CD4-positive, alpha-beta T cell treated with Interleukin-17A for 4 hours (primary cell): ENCODE measurements at places on chromosomes 11 and 22.

- no peak for DNase-seq
Observed at GRCh38 chr11:75635066-75635862, 33.6 kb downstream of the MAP6 start.

GRCh38 chr11:8785457-8785856, 102.9 kb downstream of the RPL27A start:
- no peak for DNase-seq

DNA sequence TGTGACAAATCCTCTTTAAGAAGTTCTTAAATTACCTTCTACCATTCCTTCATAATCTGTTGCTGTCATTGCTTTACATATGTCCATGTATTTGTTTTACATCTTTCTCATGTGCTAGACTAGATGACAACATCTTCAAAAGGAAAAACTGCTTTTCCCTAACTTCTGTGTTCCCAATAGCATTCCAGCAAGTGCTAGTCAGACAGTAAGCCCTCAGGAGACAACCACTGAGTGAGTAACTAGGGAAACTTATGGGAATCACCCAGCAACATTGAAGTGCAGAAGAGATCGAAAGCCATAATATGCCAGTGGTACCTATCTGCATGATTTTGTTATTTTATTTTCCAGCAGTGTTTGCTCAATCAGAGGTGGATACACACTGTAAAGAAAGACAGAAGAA, 889.7 kb upstream of the API5 start:
- DNase-seq = no peak

DNA sequence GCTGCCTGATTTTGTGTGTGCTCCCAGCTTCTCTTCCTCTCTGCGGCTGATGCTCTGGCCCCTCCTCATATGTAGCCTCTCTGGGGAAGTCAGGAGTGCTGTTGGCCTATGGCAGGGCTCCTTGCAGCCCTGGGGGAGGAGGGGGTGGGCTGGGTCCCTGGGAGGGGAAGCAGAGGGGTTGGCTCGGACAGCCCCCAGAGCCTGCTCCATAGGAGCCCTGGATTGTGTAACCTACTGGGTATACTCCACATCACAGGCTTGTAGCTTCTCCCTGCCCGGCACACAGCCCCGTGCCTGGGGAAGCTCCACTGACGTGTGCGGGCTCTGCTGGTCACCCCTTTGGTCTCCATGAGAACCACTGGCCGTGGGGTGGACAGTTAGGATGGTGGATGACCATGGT, 113.8 kb downstream of the ST3GAL4 start:
- DNase-seq = no peak

DNA sequence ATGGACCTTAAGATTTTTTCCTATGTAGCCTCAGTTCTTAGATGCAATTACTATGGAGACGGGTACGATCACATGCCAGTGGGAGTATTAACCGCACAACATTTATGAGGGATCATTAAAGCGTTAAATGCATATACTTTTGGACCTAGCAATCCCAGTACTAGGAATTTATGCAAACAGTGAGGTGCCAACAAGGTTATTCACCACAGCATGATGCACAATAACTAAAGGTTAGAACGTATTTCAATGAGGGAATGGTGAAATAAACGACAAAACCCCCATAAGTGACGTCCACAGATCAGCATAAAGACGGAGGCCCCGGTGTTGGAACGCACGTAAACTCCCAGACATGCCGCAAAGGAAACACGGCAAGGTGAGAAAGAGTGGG, 539 bp downstream of the SIRT3 start:
- peak; percentile 64 for DNase-seq

DNA sequence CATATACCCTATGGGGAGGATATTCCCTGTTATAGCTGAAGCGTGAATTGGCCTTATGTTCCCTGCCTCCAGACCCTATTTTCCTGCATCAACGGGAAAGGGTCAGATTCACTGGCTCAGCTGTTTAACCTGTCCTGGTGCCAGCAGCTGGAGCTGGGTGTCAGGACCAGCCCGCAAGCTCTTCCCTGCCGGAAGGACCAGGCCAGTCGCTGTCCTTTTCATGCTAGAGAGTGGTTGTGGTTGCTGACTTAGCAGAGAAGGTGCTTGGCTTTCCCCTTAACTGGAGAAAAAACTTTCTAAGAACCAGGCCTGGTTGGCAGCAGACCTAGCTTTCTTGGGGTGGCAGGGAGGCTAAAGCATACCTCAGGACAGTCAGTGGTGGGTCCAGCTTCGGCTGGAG, 5.2 kb upstream of the SREBF2 start:
- DNase-seq = no peak

GRCh38 chr11:94295534-94295933, 8.8 kb upstream of the IZUMO1R start:
- no peak for DNase-seq

DNA sequence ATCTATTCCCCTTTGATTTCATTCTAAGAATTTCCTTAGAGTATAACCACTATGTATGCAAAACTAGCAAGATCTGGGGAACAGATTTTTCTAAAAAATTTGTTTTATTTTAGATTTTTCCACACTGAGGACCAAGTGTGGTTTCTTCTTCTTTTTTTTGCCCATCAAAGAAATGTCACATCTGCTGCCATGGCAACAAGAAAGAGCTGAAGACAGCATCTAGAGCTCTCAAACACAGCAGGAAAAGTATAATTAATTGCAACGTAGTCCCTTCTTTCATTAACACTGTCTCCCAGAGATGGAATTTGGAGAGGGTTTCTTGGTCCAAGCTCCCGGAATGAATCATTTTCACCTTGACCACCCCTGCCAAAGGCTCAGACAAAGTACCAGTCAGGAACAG, 256.7 kb upstream of the CCDC90B start:
- no peak for DNase-seq

- no peak for DNase-seq
Observed at GRCh38 chr22:34878171-34878570, 187.8 kb upstream of the ISX start.

- no peak for DNase-seq
Observed at GRCh38 chr11:45615182-45615792, 50.1 kb downstream of the CHST1 start.

DNA sequence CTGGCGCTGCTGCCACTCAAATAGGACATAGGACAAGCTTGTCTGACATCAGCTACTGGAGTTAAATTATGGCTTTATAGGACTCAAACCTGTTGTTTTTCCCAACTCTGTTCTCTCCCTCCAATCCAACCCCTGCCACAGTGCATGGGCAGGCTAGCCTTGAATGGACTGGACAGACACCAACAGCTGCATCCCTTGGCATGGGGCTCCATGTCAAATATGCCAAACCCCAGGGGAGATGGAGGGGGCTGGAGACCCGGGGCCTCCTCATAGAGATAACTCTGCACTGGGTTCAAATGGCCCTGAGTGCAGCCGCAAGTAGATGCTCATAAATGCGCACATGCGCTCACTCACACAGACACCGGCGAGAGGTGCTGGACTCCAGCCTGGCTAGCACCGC, 28.9 kb downstream of the CD5 start:
- DNase-seq = no peak

- no peak for DNase-seq
Observed at GRCh38 chr11:95659088-95659487, 130.5 kb downstream of the FAM76B start.

- no peak for DNase-seq
Observed at GRCh38 chr11:124297921-124298320, 15.8 kb downstream of the OR8D1 start.

- no peak for DNase-seq
Observed at GRCh38 chr11:63616953-63617352, 2.7 kb upstream of the PLAAT3 start.

GRCh38 chr11:44335052-44335760, 25.3 kb upstream of the ALX4 start:
- DNase-seq = no peak

GRCh38 chr11:116697011-116697410, 75.8 kb downstream of the BUD13 start:
- no peak for DNase-seq

- DNase-seq = no peak
Observed at GRCh38 chr11:124754309-124754708, 2.3 kb upstream of the VSIG2 start.

DNA sequence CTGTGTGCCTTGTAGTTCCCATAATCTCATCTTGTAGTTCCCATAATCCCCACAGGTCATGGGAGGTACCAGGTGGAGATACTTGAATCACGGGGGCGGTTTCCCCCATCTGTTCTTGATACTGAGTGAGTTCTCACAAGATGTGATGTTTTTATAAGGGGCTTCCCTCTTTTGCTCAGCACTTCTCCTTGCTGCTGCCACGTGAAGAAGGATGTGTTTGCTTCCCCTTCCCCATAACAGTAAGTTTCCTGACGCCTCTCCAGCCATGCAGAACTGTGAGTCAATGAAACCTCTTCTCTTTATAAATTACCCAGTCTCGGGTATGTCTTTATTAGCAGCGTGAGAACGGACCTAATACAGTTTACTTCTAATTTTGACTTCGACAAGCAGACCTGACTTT, 14.0 kb upstream of the SMIM38 start:
- no peak for DNase-seq

- no peak for DNase-seq
Observed at GRCh38 chr11:60780065-60780464, 5.1 kb upstream of the MS4A10 start.

- no peak for DNase-seq
Observed at GRCh38 chr22:22870577-22871404, 16.8 kb upstream of the IGLL5 start.

DNA sequence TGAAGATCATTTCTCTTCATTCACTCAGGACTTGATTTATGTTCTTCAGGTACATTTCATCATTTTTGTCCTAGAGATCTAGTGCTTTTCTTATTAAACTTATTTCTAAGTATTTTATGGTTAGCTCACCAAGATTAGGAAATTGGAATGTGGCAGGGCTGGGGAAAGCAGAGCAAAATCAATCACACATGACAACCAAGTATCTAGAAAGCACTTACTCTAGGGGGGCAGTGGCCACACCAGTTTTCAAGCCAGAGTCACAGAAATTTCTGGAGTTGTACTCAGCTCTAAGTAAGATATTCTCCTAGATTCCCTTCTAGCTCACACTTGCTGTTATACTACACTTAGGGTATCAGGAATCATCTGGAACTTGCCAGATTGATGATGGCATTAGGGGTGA, 33.3 kb upstream of the MYEOV start:
- no peak for DNase-seq

GRCh38 chr11:71304491-71304890, 52.1 kb upstream of the SHANK2 start:
- no peak for DNase-seq

DNA sequence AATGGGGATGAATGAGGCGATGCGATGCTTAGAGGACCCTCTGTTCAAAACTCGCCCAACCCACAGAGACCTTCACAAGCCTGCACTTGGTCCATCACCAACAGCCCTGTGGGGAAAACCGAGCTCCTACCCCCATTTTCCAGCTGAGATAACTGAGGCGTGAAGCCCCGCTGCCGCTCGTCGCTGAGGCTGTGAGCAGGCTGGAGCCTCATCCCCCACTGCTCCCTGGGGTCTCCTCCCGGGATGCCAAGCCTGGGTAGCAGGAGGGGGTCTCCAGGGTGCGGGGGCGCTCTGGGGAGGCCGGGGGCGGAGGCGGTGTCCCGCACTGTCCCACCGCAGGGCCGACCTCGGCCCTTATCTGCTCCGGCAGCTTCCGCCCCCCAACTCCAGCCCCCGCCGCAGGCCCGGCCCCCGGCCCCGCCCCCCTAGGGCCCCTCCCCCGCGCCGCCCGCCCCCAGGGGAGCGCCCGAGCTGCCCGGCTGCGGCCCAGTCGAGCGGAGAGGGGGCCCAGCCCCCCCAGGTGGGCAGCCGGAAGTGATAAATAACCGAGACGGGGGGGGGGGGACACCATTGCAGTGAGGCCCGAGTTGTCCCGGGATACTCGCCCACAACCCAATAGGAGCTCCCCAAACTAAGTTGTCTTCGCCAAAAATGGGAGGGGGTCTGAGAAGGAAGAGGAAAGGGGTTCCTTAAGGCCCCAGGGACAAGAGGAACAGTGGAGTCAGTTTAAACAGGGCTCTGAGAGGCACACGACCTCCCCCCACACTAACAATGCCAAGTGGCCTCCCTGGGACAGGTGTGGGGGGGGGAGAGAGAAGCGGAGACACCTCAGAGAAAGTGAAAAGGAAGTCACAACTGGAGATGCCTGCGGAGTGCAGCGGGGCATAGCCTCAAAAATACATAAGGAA, 8.3 kb upstream of the SLC39A13 start:
- peak; percentile 75 for DNase-seq

DNA sequence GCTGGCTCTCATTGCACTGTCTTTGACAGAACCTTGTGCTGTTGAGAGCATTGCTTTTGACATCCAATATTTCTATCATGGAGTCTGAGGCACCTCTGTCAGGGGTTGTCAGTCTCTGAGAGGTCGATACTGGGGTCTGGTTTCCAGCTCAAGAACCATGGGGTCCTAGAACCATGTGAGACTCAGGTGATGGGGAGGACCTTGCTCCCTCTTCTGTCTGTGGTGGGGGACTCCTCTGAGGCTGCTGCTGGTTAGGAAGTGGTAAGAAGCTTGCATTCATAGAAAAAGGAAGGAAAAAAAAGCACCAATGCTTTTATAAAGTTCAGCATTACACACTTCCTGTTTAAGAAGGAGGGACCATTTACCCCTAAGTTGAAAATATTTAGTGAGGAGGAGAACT, 91.8 kb upstream of the CD44 start:
- DNase-seq = peak; percentile 65
